ENCODE measurements at places on chromosomes 5 and 9.

- DNase-seq, result no peak
These were observed 33.3 kb upstream of the SH3PXD2B start for GRCh38 chr5:172487671-172488070.

GRCh38 chr5:35103637-35104299 lies 56.0 kb upstream of the AGXT2 start:
- no peak for DNase-seq

DNA sequence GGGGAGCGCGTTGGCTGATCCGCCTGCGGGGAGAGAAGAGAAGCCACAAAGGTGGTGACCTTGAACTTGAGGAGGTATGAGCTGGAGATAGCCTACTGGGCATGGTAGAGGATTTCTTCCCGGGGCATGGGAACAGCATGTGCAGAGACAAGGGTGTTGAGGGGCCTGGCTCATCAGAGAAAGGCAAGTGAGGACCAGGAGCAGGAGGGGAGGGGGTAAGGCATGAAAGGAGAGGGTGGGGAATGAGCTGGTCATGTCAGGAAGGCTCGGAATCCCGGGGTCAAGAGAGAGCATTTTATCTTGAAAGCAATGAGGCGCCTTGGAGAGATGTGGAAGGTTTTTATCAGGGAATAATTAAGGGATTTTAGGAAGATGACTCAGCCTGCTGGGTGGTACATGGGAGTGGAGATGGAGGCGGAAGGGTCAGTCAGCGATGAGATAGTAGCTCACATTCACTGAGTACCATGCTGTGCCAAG lies 121.1 kb downstream of the LHX2 start:
- peak; percentile 42 for DNase-seq

GRCh38 chr9:90010793-90011192 lies 406.0 kb downstream of the GADD45G start:
- DNase-seq, result no peak

DNA sequence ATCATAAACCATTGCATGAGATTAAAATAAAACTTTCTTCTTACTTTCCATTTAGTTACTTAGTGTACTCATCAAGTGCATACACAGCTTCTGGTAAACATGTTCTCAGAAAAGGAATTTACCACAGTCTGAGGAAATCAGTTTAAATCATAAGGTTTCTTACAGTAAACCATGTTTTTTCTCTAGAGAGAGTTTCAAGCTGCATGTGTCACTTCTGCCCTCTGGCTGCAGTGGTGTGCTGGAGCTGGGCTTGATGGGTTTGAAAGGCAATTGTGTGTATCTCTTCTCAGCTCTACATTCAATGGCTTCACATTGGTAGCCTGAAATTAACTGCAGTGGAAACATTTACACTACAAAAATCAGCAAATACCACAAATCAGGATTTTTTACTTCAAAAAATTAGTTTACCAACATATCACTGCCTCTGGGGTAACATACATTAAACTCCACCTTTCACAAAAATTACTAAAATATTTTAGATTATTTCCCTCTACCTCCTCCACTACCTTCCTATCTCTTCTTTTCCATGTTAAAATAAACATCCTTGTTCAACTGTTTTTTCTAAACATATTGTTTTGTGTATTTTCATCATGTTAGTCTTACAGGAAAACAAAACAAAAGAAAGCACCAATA lies 414.3 kb downstream of the ANXA1 start:
- peak; percentile 67 for DNase-seq

- DNase-seq, result no peak
These were observed 12.3 kb downstream of the DCAF10 start for GRCh38 chr9:37812773-37813379.

DNA sequence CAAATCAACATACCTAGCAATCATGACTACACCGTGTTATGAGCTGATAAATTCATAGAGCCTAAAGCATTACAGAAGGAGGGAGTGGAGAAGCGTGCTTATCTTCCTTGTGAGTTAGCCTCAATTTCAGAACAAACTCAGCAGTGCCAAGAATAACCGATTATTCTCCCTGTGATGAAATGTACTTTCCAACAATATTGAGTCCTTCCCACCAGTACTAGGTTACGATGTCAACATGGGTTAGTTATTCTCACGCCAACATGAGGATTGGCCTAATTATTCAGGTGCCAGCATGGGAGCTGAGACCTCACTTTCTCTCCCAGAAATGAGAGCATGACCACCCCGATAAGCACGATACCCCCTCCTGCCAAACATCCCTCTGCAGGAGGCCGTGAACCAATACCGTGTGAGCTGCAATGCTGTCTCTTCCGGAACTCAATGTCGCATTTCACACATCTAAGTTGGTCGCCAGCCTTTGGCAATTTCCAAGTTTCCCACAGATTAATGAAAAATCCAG lies 193.7 kb downstream of the ENC1 start:
- DNase-seq, result no peak

GRCh38 chr9:72751541-72751940 lies 201.3 kb downstream of the ALDH1A1 start:
- DNase-seq, result no peak

- DNase-seq, result peak; percentile 47
These were observed 3.9 kb downstream of the TEX53 start for GRCh38 chr9:114653556-114654159.

DNA sequence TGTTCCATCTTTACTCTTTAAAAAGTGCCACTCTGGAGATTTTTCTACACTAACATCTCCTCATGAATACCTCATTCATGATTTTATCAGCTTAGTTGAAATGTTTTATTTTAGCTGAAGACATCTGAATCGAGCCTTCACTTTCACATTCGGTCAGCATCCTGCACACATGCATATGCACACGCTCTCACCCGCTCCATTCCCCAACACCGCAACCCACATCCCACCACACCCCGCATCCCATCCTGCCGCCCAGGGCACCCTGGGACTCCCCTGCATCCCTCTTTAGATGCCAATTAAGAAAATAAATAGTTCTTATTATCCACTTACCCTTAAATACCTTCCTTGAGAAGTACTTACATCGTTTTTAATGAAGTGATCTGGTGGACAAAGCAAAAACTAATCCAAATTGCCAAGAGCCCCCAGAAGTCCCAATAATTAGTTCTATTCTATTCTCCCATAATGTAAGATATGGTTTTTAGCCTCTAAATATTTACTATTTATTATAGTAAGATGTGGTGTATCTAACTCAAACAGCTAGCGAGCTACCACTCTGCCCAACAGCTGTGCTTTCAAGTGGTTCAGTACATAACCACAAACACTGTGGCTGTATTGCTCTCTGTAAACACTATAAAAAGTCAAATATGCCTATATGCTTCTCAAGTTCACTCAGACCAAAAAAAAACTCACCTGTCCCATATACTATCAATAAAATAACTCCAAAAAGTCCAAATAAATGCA lies 38.2 kb downstream of the GZMK start:
- DNase-seq, result no peak

GRCh38 chr9:5629312-5630080 lies 589 bp downstream of the RIC1 start:
- DNase-seq, result no peak

DNA sequence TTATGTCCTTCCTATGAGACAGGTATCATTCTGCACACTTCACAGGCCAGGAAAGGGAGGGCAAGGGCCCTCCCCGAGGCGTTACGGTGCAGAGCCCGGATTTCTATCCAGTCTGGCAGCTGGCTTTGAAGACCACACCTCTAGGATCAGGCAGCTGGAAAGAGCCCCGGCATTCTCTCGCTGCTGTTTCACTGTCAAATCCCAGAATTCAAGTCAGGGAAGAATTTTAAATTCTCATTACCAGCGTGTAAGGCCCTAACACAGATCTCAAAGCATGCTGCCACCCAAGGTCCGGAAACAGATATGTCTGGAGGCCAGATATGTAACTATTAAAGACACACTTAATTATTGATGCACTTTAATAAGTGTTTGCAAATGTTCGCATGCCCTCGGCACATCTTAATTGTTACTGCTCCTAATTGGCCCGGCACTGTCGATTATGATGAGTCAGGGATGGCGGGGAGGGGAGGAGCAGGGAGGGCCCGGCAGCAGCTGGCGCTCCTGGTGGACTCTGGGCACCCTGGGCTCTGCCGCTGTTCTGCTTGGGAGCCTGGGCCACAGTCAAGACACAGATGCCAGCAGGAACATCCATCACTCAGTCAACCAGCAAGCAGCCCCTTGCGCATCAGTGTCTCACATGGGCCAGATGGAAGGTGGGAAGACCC lies 76.3 kb upstream of the BARHL1 start:
- DNase-seq, result no peak

GRCh38 chr9:135296735-135297455 lies 182.7 kb upstream of the PPP1R26 start:
- DNase-seq, result no peak

DNA sequence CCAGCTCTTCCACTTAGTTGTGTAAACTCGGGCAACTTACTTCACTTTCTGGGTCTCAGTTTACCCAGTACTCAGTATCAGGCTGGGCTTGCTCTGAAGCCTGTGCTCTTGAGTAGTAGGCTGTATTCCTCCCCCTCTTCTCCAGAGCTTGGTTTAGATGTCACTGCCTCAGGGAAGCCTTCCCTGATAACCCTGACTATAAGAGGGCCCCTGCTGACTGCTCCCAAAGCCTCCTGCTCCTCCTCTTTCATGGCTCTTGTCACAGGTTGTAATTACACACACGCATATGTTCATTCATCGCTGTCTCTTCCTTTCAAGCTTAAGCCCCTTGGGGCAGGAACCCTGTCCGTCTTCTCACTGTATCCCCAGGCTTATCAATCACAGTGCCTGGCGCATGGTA lies 140.2 kb downstream of the RGS3 start:
- no peak for DNase-seq

DNA sequence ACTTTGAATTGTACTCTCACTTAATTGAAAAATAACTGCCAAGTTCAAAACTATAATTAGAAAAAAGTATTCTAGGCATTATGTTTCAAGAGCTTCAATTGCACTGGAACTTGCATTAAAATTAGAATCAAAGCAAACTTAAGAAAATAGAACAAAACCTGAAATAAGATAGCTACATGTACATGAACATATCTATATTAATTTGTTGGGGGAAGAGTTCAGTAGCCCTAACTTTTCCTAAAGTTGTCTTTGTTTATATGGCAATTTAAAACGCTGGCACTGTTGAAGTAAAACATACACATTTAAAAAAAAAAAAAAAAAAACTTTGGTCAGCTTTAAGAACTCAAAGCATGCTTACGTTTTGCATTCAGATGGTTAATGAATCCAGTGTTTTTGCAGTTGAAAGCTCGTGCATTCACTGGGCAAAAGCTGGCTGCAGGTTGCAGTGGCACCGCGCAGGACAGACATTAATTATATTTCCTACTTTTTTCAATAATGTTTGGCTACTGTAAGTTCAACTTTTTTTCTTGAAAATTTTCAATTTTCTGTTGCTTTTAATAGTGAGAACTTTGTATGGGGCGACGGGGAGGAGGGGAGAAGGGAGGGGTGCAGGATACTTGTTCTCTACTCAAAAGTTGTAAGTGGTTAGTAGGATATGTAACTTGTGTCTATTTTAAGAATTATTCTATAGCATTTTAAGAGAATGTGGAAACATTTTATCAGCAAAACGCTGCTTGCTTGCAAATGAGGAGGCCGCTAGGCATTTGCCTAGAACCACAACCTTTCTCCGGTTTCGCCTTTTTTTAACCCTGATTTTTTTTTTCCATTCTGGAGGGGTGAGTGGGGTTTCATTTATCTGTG lies 3.9 kb downstream of the NR2F1 start:
- DNase-seq, result no peak

- no peak for DNase-seq
These were observed 421.9 kb upstream of the DMAC1 start for GRCh38 chr9:8221462-8221861.

DNA sequence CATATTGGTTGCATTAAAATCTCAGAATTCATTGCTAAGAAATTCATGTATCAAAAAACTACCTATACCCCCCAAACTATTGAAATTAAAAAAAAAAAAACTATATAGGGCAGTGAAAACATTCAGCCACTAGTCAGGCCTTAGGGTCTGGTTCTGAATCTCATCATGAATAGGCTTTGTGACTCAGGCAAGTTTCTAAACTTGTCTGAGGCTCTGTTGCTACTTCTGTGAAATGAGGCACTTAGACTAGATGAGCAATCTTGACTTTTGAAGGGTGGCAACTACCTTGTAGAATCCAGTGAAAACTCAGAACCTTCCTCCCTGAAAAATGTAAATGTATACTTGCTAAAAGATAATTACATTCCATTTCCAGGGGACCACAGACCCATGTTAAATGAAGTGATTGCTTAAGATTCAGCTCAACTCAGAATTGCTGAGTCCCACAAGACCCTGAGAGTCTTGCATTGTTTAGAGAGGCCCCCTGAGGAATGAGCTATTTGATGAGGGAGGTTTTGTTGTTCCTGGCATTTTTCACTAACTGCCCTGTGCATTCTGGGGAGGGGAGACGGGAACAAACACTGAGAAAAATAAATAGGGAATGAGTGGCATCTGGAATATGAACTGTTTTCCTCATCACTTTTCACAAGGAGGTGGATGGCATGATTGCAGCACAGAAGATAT lies 29.5 kb downstream of the RAI14 start:
- DNase-seq, result peak; percentile 77

- DNase-seq, result no peak
These were observed 5.2 kb downstream of the NIPBL start for GRCh38 chr5:36881807-36882206.

GRCh38 chr9:86175223-86175622 lies 75.9 kb upstream of the GOLM1 start:
- no peak for DNase-seq

DNA sequence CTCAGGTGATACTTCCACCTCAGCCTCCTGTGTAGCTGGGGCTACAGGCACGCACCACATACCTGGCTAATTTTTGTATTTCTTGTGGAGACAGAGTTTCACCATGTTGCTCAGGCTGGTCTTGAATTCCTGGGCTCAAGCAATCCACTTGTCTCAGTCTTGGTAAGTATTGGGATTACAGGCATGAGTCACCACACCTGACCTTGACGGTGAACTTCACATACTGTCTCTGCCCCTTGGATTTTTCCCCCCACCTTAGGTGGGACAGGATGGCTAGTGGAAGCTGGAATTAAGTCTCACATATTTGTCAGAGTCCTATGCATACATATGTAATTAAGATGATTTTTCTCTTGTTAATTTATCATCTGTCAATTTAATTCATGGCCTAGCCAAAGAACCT lies 20.9 kb upstream of the RFK start:
- peak; percentile 70 for DNase-seq

Data from astrocyte (in vitro differentiated cells and primary cell).